ENCODE measurements at places on chromosomes 6 and 20. TPM values are rescaled to one million over a fixed set of nuclear protein-coding genes. Genes with fewer than 3 reads are reported as not detected.
A peak's percentile ranks its signal among the peaks of the same experiment; 100 is the strongest.

GRCh38 chr6:44442236-44442635, 54.7 kb downstream of the CDC5L start:
- DNase-seq = no peak

GRCh38 chr6:143233554-143234285, 173.0 kb downstream of the AIG1 start:
- DNase-seq = no peak

DNA sequence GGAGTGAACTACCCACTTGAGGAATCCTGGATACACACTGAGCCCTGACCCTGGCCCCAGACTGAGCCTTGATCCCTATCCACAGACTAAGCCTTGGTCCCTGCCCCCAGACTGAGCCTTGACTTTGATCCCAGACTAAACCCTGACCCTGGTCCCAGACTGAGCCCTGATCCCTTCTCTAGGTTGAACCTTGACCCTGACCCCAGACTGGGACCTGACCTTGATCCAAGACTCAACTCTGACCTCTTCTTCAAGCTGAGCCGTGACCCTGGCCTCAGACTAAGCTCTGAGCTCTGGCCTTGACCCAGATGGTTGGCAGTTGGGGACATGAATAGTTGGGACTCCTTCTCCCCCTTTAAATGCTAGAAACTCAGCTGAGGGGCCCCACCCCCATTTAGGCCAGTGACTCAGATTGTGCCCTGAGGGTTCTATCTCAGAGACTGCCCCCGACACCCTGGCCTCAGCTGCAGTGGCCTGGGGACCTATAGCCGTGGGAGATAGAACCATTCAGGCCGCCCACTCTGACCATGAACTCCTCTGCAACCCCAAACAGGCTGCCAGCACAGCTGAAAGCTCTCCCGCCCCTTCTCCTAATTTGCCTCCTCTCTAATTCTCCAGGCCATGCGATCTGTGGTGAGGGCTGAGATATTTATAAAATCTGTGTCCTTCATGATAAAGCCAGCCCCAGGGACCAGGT, 84.7 kb downstream of the DLGAP4 start:
- DNase-seq = no peak

Gene TCF21
- total RNA-seq = not detected

- DNase-seq = peak; percentile 99
These were observed at the start of gene ACSS2 for GRCh38 chr20:34876406-34877282. ACSS2 (plus strand) TSS chr20:34876612; CDS start chr20:34876646, 34 bp downstream.

- peak; percentile 63 for DNase-seq
These were observed 1.4 kb downstream of the STAU1 start for GRCh38 chr20:49186535-49187329.

DNA sequence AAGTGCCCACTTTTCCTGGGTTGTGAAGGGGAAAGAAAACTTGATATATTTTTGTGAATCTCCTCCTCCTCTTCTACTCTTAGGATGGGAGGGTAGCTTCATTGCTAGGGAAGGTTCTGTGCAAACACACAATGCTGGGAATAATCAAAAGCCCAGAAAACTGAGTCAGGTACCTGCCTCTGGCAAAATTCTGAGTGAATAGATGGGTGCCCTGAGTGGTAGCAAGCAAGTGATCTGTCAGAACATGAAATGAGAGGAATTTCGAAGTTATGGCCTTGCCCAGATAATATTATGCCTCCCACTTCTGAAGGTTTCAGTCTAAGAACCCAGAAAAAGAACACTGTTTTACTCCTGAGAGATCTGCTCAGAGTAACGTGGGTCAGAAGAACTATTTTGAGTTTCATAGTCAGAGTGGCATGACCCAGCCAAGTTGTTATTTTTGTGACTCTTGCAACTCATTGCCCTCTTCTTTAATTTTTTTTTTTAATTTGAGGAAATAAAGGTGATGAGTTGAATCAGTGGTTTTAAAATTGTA, 158.3 kb downstream of the BMP2 start:
- DNase-seq = no peak

Gene TRAPPC3L
- not detected for total RNA-seq

Gene SLC35F1
- not detected for total RNA-seq

Gene MYCT1
- total RNA-seq = 256 TPM

DNA sequence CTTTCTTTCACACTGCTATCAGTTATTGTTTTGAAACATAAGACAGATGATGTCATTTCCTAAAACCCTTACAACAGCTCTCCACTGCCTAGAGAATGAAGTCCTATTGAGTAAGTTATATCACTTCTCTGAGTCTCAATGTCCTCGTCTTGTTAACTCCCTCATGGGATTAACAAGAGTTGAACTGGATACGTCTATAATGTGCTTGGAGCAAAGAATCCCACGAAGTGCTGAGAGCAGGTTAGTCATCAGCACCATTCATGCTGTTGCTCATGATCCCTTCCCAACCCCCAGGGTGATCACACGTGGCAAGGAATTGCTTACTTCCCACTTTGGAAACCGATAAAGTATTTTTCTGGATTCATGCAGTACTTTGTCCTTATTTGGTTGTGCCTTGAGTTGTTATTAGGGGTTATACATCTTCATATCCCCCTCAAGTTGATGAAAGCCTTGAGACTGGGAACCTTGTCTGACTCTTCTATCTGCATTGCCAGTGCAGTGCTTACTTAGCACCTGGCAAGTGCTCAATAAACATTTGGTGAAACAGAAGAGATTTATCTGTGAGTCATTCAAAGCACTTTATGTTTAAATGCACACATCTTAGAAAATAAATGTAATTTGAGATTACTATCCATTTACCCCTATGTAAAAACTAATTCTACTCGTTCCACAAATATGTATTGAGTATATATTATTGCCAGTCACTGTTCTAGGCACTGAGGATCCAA, 487.5 kb downstream of the EPM2A start:
- peak; percentile 51 for DNase-seq

DNA sequence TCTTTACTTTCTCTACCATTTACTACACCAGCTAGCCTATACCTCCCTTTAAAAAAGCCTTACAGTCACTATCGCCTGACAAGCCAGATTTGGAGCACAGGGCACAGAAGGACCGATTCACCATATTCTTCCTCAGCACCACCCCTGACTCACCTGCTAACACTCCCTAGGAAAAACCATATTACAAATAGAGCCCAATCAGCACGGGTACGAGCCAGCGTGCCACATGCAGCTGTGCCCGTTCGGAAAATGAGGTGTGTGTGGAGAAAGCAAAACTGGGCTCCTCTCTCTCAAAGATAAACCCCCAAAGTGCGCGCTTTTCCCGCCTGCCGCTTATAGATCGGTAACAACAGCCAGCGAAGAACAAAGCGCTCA, 1.2 kb downstream of the SYNCRIP start:
- peak; percentile 19 for DNase-seq

DNA sequence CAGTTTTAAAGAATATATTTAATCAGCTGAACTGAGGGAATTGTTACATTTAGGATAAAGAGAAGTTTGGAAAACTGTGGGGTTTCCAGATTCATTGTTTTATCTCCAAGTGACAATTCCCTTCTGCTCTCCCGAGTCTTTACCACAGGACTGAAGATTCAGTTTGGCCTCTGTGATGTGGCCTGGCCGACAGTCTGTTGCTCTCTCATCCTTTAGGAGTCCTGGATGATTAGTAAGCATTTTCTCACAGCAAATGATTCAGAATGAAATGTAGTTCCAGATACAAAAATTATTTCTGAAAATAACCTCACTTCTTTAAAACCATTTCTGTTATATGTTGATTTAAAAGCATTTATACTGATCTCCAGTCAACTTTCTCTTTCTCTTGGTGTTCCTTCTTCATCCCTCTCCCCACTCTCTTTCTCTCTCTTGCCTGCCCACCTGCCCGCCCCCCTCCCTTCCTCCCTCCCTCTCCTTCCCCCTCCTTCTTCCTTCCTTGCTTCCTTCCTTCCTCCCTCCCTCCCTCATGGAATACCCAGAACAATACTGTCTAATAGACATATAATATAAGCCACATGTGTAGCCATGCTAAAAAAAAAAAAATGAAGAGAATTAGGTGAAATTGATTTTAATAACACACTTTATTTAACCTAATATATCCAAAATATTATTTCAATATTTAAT, 254.9 kb downstream of the PRL start:
- DNase-seq = no peak

GRCh38 chr6:16163535-16164300, 34.8 kb downstream of the MYLIP start:
- DNase-seq = peak; percentile 71

- no peak for DNase-seq
These were observed 1017.3 kb downstream of the KIF16B start for GRCh38 chr20:15555913-15556312.

DNA sequence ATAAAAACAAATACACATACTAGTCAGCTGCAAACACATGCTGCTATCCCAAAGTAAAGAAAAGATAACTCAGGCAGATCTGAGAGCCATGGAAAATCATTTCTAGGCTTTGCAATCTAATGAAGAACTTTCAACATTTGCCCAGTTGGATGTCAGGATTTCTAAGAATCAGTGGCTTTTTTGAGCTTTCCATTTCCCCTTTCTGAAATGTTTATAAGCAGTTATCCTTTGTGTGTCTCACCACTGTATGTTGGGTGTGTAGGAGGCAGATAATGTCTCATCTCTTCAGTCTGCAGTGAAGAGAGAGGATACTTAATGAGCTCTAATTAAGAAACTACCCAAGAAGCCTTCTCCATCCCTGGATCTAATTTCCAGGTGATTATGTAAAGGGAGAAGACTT, 43.6 kb downstream of the RGS17 start:
- no peak for DNase-seq

DNA sequence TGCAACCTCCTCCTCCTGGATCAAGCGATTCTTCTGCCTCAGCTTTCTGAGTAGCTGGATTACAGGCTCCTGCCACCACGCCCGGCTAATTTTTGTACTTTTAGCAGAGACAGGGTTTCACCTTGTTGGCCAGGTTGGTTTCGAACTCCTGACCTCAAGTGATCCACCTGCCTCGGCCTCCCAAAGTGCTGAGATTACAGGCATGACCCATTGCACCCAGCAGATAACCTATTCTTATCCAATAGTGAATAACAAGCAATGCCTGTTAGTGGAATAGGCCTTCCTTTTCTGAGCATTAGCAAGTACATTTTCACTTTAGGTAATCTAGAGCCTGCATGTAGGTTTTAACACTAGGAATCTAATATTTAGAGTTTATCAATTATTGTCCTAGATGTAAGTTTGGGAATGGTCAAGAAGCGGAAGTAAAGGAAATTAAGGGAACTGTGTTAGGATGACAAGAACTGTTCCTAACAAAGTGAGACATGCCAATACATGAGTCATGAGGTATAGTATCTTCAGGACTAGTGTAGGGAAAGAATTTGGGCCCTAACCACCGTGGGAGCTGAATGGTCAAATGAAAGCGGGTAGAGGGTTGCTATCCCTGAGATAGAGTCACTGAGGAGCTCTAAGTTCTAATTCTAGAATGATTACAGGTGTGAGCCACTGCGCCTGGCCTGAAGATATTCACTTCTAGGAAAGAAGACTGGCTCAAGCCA, 15.0 kb downstream of the BLTP3A start:
- peak; percentile 27 for DNase-seq

Gene DUSP22
- 23.8 TPM for total RNA-seq

- DNase-seq = no peak
These were observed 93.9 kb upstream of the OGFRL1 start for GRCh38 chr6:71194724-71195123.

Gene SLC17A1
- total RNA-seq = not detected

DNA sequence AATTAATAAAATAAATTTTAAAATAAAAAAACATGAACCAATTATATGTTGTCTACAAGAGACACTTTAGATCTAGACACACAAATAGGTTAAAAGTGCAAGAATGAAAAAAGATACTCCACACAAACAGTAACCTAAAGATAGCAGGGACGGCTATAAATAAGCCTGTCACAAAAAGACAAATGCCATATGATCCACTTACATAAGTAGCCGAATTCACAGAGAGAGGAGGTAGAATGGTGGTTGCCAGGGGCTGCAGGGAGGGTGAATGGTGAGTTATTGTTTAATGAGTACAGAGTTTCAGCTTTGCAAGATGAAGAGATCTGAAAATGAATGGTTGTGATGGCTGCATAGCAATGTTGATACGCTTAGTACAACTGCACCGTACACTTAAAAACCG, 32.7 kb downstream of the KATNA1 start:
- no peak for DNase-seq

All from lung microvascular endothelial cell (primary cell).